ENCODE measurements at places on chromosomes 16 and 17.

- no peak for DNase-seq
Observed at GRCh38 chr16:11495066-11495407, 91.7 kb downstream of the LITAF start.

- no peak for DNase-seq
Observed at GRCh38 chr17:12813664-12814063, 24.4 kb downstream of the ARHGAP44 start.

GRCh38 chr17:49604314-49604869 is 28.7 kb downstream of the NXPH3 start:
- no peak for DNase-seq

- DNase-seq = no peak
Observed at GRCh38 chr17:48211011-48211410, 103.4 kb downstream of the SNX11 start.

- DNase-seq = no peak
Observed at GRCh38 chr17:2013994-2014317, 11.2 kb downstream of the RTN4RL1 start.

GRCh38 chr16:14676633-14677032 is 17.5 kb downstream of the PLA2G10 start:
- DNase-seq = no peak

DNA sequence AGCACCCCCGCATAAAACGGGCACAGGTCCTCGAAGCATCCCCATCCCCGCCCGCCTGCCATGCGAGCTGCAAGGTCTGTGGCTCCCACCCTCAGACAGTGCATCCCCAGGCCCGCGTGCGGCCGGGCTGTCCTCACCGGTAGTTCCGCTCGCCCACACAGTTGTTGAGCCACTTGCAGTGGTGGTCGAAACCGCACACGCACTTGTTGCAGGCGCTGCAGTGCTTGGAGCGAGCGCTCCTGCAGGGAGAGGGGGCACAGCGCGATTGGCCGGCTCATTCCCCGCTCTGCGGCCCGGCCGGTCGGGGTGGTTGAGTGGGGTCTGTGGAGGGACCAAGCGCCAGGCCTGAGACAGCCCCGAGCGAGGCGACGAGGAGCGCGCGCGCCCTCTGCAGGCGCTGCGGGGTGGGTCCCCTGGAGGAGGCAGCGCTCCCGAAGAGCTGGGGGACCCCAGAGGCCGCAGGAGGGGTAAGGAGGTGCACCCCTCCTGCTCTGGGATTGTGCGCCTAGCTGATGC is 6.0 kb upstream of the TPPP3 start:
- peak; percentile 34 for DNase-seq

DNA sequence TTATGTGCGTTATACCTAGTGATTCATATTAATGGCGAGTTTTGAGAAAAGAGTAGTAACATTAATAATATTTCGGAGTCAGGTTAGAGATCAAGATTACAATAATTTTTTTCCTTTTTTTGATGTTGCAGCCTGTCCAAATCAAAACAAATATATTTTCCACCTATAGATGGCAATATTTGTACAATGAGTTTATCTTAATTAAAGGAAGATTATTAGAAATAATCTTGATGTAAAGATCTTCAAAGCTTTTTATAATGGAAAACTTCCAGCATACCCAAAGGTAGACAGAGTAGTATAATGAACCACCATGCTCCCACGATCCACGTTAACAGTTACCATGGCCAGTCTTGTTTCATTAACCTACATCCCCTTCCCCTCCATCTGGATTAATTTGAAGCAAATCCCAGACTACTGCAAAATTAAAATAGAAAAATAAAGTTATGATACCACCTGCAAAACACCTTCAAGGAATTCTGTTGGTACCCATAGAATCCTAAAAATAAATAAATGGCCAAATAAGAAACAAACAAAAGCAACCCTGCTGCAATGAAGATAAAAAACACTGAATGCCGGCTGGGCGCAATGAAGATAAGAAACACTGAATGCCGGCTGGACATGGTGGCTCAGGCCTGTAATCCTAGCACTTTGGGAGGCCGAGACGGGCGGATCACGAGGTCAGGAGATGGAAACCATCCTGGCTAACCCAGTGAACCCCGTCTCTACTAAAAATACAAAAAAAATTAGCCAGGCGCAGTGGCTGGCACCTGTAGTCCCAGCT is 46.5 kb upstream of the GINS3 start:
- peak; percentile 16 for DNase-seq

GRCh38 chr16:3485821-3486505 is 9.3 kb downstream of the C16orf90 start:
- DNase-seq = no peak
